ENCODE measurements at places on chromosomes 1 and 21. TPM values are rescaled to one million over a fixed set of nuclear protein-coding genes. Genes with fewer than 3 reads are reported as not detected.

LRRC71 gene
- polyA plus RNA-seq, result not detected

ZBTB7B gene
- polyA plus RNA-seq, result 95.8 TPM

AMIGO1 gene
- 0.71 TPM for polyA plus RNA-seq

ZBTB8A gene
- 1.1 TPM for polyA plus RNA-seq

AJAP1 gene
- 0.10 TPM for polyA plus RNA-seq

CLCA1 gene
- polyA plus RNA-seq, result 0.10 TPM

TMEM81 gene
- 1.8 TPM for polyA plus RNA-seq

FAM3B gene
- polyA plus RNA-seq, result 57.1 TPM

VPS45 gene
- 16.1 TPM for polyA plus RNA-seq

MAN1C1 gene
- 3.7 TPM for polyA plus RNA-seq

ARHGAP29 gene
- polyA plus RNA-seq, result 2.8 TPM

GJA9 gene
- polyA plus RNA-seq, result 0.86 TPM

PPP2R5A gene
- 29.0 TPM for polyA plus RNA-seq

SEMA6C gene
- 3.3 TPM for polyA plus RNA-seq

NPHS2 gene
- not detected for polyA plus RNA-seq
